ENCODE measurements at places on chromosomes 6 and 20.

DNA sequence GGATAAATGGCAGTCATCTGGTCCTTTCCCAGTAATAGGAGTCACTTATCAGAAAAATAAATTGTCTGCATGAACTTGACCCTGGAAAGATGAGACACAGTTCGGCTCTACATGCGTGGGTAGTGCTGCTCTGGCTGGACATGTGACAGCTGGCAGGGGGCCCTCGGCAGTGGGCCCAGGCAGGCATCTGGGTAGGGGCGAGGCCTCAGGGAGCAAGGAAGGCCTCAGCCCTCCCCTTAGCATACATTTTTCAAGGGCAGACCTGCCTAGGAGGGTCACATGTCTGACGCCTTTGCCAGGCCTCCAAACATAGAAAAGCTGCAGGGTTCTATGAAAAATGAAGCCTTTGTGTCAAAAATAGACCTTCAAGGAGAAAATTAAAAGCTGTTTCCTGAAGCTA, 12.8 kb upstream of the ILRUN start:
- no peak for DNase-seq

DNA sequence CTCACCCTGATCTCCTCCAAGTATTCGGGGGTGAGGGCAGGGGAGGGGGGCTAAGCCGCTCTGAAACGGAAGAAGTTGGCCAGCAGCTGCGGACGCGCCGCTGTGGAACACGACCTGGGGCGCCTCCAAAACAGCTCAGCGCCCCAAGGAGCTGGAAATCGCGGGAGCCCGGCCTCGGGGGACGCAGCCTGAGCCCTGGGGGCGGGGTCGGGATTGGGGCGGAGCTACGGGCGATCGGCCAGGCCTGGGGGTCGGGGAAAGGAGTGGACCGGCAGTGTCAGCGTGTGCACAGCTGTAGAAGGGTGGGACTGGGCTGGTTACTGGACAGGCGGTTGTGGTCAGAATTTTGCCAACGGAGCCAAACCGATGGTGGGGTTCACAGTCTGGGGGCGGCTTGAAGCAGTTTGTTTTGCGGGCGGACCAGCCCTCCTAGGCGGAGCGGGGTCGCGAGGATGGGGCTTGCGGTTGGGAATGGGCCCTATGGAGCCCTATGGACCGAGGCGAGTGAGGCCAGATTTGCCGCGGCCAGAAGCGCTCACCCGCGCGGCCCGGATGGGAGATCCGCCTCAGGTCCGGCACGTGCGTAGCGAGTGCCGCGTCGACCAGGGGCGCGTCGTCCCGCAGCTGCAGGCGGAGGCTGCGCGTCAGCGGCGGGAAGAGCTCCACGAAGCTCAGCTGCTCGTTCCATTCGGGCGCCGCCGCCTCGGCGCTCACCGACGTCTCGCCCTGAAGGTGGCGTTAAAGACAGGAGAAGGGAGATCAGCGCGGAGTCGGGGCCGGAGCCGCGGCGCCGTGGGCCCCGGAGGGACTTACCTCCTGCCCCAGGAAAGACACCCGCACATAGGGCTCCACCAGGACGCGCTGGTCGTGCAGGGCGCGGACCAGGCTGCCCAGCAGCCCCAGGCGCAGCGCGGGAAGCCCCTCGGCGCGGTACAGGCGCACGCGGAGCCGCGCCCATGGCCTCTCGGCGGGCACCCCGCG, 14.3 kb upstream of the SPAG4 start:
- DNase-seq: peak; percentile 78

- DNase-seq: no peak
Observed at GRCh38 chr20:22966787-22967464, 68.2 kb upstream of the SSTR4 start.

DNA sequence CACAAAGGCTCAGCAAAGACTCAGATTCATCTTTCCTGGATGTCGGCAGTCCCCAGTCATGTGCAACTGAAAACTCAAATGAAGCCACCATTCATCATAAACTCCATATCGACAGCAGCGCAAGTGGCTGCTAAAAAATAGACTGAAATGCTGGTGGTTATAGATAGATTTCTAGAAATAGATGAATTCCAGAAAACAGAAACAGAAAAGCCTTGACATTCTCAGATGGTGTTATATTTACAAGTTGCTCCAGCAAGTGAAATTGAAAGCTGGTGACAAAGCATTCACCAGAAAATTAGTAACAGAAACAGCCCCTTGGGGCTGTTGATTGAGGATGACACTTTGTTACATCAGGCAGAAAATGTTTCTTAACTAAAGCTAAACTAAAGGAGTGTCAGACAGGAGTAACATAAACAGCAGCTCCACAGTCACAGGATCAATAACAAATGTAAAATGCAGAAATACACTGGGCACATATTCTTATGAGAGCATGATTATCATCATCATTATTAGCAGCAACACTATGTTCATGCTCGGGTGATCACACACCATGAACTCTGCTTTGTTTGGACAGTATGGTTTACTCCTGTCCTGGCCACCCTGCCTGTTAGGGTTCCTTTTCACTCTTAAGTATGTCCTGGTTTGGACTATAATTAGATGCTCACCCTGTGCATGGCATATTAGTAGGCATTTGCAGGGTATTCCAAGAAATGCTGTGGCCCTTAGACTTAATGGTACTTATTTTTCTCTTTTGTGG, 36.4 kb upstream of the SLC35F1 start:
- no peak for DNase-seq

GRCh38 chr6:53375847-53376246, 27.1 kb upstream of the ELOVL5 start:
- no peak for DNase-seq

GRCh38 chr6:169425628-169426370, 172.2 kb upstream of the THBS2 start:
- no peak for DNase-seq
